ENCODE measurements at places on chromosomes 2 and 18. TPM values are rescaled to one million over a fixed set of nuclear protein-coding genes. Genes with fewer than 3 reads are reported as not detected.

The GALR1 gene
- total RNA-seq: 0.05 TPM

The PLGLB2 gene
- total RNA-seq: 1.9 TPM

The DSG1 gene
- total RNA-seq: not detected

The BMP10 gene
- not detected for total RNA-seq

The CD28 gene
- 0.05 TPM for total RNA-seq

The ACKR3 gene
- 66.1 TPM for total RNA-seq

DNA sequence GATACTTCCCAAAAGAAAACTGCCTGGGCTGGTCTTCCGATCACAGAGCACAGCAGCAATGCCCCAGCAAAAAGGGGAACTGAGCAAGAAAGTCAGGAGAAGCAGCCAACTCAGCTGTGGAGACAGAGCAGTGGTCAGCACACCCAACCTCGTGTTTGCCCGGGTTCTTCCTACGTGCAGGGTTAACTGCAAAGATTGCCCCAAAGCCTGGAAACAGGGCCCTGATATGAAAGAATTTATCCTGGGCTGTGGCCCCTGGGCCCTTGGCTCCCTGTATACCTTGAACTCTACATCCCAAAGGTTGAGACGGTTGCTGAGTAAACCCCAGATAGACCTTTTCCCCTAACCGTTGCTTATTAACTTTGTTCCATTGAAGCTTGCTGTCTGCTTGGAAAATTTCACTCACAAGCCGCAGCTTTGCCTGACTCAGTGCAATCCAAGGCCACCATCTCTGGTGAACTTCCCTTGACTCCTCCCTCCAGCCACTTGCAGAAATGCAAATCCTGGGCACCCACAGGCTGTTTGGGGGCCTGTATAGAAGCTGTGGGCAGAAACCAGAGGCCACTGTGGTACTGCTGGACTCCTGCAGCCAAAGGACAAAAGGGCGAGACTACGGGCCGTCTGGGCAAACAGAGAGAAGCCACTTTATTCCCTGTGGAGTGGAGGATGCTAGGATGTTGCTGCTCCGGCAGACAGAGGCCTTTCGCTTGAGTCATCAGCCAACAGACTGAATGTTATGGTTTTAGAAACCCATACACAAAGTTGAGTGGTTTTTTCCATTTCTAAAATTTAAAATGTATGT is 18.2 kb downstream of the NRP2 start:
- ATAC-seq: peak; percentile 58

DNA sequence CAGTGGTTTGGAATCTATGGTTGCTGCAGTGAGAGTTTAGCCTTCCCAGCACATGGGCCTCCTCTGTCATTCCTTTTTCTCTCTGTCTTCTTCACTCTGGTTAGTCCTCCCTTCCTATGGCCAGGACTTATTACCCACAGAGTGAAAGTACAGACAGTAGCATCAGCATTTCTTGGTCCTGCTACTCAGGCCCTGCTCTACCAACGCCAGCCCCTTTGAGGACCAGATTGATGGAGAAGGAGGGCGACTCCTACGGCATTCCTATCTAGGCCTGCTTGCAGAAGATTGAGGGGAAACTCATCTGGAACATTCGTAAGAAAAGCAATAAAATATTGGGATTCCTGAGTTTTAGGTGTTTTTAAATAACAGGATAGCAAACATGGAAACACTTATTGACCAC is 43.5 kb downstream of the BMP10 start:
- no peak for ATAC-seq

- peak; percentile 97 for ATAC-seq
Measured at GRCh38 chr2:65377556-65378192, 54.7 kb downstream of the SPRED2 start.

DNA sequence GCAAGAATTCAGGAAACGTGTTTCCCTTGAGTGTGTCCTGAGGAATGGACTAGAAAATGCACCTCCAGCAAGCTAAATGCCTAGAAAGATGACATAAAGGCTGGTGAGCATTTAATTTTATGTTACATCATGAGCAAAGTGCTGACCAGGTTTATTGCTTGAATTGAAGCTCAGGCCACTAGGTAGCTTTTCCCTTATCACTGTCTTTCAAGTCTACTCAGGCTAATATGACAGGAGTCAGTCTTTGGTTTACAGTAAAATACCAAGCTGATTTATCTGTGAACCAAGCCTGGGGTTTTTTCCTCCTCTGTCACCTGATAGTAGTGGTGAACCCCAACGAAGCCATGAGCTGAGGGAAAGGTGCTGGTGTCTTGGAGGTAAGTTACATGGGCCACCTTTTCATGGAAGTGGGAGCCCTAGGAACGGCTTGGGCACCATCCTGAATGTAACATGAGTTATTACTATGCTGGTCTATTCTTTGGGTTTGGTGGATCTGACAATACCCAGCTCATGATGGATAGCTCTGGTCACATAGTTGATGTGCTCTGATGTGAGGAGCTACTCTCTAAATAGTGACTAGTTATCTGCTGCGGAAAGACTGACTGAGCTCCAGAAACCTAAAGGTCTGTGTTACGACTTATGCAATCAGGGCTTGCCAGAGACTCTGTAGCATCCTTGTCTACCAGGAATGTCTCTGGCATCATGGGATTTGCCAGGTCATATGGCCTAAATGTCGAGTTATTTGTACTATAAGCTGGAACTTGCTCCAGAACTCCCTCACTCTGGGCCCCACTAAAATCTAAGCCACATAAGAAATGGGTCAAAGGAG is 39.8 kb downstream of the NUP35 start:
- ATAC-seq: no peak

DNA sequence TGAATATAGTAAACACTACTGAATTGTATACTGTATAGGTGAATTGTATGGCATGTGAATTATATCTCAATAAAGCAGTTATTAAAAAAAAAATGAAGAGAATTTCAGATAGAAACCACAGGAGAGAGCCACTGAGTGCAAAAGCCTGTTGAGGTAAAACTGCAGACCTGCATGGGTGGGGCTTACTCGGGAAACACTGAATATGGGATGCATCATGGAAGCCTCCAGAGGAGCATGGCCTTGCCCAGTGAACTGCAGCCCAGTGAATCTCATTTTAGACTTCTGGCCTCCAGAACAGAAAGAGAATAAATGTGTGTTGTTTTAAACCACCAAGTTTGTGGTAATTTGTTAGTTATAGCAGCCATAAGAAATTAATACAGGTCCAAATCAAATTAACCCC is 15.7 kb downstream of the GPATCH11 start:
- ATAC-seq: peak; percentile 86

- ATAC-seq: peak; percentile 31
Measured at GRCh38 chr2:182866095-182866460, 359 bp downstream of the FRZB start.

GRCh38 chr2:1373830-1374229 is 39.4 kb upstream of the TPO start:
- no peak for ATAC-seq

- ATAC-seq: no peak
Measured at GRCh38 chr2:231545105-231545902, 15.1 kb upstream of the NMUR1 start.

DNA sequence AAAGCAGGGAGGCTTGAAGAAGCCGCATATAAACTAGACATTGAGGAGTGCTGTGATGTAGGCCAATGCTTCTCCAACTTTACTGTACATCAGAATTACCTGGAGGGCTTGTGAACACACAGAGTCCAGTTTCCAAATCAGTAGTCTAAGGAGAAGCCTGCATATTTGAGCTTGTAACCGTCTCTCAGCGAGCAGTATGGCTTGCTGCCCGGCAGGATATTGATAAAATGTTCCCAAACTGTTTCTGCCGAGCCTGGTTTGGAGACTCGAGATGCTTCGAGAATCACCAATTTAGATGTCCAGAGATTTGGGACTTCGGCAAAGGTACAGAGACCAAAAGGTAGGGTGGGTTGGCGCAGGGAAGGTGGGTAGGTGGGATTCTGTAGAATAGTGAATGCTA is 11.0 kb upstream of the RAB31 start:
- ATAC-seq: no peak

DNA sequence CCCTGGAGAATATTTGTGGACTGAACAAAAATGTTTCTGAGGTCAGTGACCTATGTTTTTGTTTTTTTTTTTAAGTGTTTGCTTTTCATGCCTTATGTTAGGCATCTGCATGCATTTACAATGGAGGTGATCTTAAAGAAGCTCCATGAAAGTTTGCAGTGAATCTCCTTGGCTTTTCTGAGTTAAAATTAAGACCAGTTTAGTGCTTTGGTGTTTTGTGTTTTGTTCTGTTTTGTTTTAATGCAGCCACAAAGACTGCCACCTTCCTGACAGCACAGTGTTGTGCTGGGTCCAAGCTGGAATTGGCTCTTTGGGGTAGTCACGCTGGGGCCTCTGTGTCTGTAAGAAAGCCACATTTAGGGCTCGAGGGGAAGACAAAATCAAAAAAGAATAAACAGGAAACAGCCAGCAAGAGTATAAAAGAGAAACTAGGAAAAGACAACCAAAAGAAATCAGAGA is 396.2 kb downstream of the ARHGAP15 start:
- ATAC-seq: no peak

DNA sequence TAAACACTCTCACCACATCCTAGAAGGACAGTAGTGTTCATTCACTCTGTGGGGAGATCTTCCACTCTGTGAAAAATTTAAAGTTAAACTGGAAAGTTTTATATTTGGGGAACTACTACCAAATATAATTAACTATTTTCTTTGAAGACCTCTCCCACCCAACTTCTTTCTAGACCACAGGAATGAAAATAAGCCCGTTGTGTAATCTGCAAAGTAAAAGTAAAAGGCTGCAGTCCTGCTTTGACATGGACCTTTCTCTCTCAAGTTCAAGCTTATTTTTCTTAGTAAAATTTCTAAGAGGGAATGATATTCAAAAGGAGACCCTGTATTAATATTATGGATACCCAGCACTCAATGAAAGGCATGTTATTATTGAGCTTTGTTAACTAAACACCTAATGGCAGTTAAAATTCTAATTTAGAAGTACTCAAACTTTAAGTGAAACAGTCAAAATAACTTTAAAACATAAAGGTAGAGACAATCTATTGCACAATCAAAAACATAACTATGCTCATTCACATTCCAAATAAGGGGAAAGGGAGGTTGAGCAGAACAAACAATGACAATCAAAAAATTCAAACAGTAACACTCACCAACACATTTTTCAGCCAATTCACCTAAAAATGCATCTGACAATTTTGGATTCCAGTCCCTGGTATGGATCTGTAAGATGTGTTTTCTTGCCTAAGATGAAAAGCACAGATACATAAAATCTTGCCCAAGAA is 98.5 kb downstream of the ATAD2B start:
- peak; percentile 9 for ATAC-seq

- ATAC-seq: no peak
Measured at GRCh38 chr2:69774984-69775982, 33.3 kb downstream of the ANXA4 start.

DNA sequence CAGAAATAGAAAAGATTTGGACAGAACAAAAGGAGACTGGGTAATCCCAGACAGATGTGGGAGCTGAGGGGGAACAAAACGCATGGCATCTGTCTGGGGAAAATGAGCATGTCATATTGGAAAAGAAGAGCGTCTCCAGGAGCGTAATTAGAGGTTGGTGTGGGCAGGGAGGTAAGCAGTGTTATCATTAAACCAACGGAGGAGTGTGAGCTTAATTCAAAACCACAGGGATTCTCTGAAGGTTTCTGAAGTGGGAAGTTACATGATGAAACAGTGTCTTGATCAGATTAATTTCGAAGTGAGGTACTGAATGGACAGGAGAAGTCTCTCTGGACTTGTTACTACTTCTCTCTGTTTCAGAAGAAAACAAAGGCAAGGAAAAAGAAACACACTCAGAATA is 53.3 kb downstream of the DTNB start:
- no peak for ATAC-seq

GRCh38 chr2:215423928-215424540 is 11.8 kb downstream of the FN1 start:
- no peak for ATAC-seq

Data from motor neuron (in vitro differentiated cells).